ENCODE measurements at places on chromosomes 4 and X.

- DNase-seq = no peak
These were observed 940 bp upstream of the DCTD start for GRCh38 chr4:182918044-182918607.

GRCh38 chr4:14180166-14180565 lies 552.6 kb upstream of the BOD1L1 start:
- DNase-seq = no peak

GRCh38 chr4:2093265-2093664 lies 34.1 kb downstream of the NAT8L start:
- DNase-seq = no peak

- no peak for DNase-seq
These were observed 1520.1 kb downstream of the PCDH18 start for GRCh38 chr4:136012220-136012619.

- DNase-seq = no peak
These were observed 162.8 kb upstream of the ARX start for GRCh38 chrX:25178555-25178954.

GRCh38 chr4:63583007-63583406 lies 826.2 kb downstream of the TECRL start:
- no peak for DNase-seq

All from CD4-positive, alpha-beta memory T cell (primary cell).